Lung (tissue), 17 donors: ENCODE measurements at places on chromosomes 6 and 20. TPM values are rescaled to one million over a fixed set of nuclear protein-coding genes. Genes with fewer than 3 reads are reported as not detected.

DNA sequence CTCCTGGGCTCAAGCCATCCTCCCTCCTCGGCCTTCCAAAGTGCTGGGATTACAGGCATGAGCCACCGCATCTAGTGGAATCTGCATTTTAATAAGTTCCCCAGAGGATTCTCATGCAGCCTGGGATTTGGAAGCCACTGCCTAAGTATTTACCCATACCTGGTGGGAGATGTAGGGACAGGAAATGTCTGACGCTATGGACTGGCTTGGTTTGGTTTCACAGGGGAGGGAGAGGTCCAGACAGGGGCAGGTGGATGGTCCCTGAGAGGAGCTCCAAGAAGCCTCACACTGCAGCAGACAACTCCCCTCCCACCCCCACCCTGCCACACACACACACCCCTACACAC, 4.4 kb downstream of the VSTM2L start:
- no peak for DNase-seq

Gene ADAM33
- polyA plus RNA-seq = 3.2 TPM

- DNase-seq = no peak
These were observed 27.6 kb downstream of the KIF25 start for GRCh38 chr6:168024951-168025510.

DNA sequence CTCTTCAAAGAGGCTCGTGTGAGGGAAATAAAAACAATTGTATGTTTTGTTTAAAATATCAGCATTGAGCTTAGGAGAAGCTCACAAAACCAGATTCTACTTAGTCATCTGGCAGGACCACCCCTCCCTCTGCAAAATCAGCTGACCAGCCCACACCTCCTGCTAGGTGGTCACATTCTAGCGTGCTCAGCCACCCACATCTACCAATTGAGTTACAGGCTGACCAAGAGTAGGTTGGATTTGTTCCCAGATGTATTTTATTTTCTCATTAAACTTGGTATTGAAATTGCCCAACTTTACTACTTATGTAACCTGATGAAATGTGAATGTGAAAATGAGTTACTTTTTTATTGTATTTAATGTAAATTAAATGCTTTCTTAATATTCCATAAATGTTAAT, 56.2 kb downstream of the SLC22A2 start:
- DNase-seq = peak; percentile 56

DNA sequence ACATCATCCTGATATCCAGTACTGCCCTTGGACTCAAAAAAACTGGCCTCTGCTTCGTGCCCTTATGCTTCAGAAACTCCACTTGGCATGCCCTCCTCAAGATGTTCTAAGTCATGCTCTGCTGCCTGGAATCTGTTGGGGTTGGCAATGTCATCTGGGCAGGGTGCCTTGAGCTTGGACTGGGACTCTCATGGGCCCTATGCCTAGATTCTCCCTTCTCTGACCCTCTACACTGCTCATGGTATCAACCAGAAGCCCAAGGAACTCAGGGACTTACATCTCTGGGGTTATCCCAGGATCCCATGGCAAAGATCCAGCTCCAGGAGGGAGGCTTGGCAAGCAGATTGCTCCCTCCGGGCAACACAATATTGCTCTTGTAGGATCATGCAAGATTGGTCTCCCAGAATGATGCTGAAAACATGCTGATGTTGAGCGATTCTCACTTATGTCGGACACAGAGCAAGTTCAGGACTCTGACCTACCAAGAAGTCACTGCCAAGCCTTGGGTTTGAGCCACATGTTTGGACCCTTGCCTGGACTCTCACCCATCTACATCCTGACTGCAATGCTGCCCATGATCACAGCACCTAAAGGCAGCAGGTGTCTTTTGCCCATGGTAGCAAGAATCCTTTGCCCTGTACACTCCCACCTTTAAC, 88.8 kb downstream of the ADAT2 start:
- no peak for DNase-seq

DNA sequence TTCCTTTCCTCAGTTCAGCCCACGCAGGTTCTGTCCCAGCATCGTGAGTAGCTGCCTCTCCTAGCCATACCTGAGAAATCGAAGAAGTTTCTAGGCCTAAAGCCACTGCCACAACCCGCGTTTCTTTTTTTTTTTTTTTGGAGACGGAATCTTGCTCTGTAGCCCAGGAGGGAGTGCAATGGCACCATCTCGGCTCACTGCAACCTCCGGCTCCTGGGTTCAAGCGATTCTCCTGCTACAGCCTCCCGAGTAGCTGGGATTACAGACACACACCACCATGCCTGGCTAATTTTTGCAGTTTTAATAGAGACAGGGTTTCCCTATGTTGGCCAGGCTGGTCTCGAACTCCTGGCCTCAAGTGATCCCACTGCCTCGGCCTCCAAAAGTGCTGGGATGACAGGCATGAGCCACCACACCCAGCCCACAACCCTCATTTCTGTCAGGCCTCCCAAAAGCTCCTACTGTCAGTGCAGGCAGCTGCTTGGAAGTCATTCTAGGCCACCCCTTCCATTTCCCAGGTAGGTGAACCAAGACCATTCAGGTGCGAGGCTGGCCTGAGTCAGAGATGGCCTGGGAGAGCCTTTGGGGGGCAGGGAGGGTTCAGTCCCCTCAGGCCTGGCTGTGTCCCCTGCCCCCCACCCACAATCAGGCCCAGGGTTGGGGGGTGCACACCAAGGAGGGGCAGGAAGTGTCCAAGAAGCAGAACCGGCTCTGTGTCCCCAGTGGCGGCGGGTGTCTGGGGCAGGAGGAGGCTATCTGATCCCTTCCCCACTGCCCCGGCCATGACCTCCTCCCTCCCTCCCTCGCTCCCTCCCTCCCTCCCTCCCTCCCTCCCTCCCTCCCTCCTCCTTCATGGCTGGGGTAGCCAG, 47.2 kb downstream of the NOL4L start:
- DNase-seq = no peak

GRCh38 chr6:117142995-117143394, 122.4 kb upstream of the VGLL2 start:
- no peak for DNase-seq

- DNase-seq = peak; percentile 87
These were observed 223.7 kb downstream of the GMDS start for GRCh38 chr6:2021713-2022125.

DNA sequence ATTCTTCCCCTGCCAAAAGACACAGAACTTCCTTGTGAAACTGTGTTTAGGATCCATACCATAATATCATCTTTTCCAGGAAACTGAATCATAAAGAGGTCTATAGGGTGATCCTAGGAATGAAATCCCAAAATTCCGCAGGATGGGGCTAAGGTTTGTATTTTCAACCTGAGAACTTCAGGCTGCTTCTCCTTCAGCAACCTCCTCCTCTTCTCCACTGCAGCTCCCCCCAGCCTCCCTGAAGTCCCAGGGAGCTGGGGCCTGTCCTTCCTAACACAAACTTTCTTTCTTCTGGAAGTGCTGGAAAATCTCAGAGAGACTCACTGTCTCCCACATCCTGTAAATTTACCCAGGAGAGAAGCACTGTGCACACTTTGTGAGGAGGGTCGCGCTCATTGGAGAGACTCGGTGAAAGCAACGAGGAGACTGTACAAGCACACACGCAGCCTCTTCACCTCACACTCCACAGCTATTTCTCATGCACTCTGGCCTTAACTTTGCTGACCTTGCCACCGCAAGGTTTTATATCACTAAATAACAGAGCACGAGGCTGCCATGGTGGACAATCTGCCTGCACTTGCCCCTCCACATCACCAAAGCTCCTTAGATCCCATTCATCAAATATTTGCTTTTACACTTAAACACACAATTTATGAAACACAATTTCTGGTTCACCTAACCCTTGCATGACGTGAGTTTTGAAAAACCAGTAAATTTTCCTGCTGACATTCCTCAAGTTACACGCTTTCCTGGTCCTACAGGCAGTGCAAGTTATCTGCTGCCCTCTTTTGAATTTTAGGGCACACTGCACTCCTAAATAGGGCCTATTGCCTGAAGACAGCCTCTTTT, 14.3 kb downstream of the ID4 start:
- peak; percentile 92 for DNase-seq

DNA sequence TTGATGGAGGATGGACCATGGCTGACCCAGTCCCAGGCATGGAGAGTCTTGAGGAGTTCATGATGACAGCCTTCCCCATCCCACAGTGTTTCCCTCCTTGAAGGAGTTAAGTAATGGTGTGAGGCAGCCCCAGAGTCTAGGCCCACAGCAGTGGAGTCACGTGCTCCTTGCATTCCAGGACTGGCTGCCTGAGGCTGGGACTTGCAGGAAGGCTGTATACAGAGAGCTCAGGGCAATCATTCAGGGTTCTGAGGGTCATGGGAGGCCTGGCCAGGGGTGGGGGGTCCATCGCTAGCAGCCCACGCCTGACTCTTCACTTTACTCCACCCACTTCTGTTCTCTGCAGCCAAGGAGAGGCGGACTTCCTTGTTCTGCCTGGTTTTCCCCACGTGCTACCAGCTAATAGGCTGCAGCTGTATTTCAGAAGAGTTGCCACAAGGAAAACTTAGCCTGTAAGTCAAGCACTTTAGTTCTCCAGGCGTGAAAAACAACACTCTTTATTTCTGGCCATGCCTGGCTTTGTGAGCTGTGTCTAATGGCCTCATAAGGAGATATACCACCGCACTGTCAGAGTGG, 272.5 kb downstream of the DHX35 start:
- DNase-seq = no peak

GRCh38 chr6:167968091-167968490, 29.4 kb upstream of the KIF25 start:
- DNase-seq = no peak

- DNase-seq = no peak
These were observed 57.4 kb downstream of the EZR start for GRCh38 chr6:158761746-158762145.

Gene SIRPD
- 0.75 TPM for polyA plus RNA-seq

GRCh38 chr20:34403908-34404307, 40.8 kb downstream of the ITCH start:
- DNase-seq = no peak

DNA sequence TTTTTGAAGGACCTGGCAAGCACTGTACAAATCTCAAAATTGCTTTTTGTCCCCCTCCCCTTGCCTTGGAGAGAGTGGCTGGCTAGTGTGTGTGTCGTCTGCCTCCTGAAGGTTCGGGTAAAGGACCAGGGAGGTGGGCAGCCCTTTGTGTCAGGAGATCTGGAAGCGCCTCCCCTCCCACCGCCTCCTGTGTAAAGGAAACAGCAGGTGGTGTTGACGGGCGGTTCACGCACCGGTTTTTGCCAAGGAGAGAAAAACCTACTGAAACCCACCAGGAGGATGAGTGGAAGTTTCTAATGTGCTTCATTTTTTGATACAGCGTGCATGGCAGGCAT, 1.2 kb downstream of the ENTPD6 start:
- no peak for DNase-seq

Gene PLAGL2
- polyA plus RNA-seq = 11.4 TPM

Gene TEAD3
- polyA plus RNA-seq = 15.0 TPM

- DNase-seq = no peak
These were observed 81.9 kb downstream of the SIM1 start for GRCh38 chr6:100382767-100383195.

Gene KCNG1
- 0.58 TPM for polyA plus RNA-seq

DNA sequence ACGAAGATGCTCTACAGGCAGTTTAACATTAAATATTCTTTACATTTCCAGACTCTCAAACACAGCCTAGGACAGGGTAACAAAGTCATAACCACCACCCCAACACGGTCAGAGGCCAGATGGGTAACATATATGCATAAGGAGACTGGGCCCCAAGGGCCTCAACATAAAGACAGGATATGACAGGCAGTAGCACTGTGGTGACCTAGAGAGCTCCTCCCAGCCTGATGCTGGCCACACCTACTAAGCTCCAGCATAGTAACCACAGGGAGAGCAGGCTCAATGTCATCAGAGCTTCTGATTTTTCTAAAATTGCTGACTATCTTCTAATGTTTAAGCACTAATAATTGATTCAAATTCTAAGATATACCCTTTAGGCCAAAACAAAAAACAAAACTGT, 21.7 kb downstream of the SMLR1 start:
- DNase-seq = no peak

DNA sequence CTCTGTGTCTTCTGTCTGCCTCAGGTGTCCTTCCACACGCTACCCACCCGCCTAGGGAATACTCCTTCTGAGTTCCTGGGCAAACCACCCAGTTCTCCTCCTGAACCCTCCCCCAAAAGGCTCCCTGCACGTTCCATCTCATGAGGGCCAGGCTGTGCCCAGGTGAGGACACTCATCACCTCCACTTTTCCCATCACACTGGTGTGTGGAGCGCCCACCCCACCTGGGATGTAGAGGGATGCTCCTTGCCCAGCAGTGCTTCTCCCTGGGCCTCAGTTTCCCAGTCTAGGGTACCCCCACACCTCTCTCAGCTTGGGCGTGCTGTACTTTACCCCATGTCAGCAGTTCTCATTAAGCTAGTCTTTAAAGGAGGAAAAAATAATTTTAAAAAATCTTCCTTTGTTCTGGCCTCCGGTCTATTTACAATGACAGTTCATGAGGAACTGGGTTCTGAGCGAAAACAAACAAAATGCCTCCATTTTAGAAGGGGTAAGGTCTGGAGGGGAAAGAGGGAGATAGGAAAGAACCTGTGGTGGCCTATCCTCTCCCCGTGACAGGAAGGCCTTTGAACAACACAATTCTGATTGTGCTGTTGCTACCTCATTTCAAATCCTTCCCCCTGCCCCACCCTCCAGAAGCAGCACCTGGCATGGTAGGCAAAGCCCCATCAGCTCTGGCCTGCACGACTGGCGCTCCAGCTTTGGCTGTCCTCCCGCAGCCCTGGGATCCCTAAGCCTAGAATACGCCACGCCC, 1.7 kb upstream of the C20orf203 start:
- no peak for DNase-seq

Gene PTK6
- polyA plus RNA-seq = 3.1 TPM

GRCh38 chr20:17610566-17611289, 40.9 kb downstream of the DSTN start:
- no peak for DNase-seq

Gene PBOV1
- polyA plus RNA-seq = 0.04 TPM

- DNase-seq = no peak
These were observed 92.8 kb upstream of the QKI start for GRCh38 chr6:163321717-163322116.

GRCh38 chr6:119891206-119891605, 541.6 kb upstream of the MAN1A1 start:
- DNase-seq = no peak

DNA sequence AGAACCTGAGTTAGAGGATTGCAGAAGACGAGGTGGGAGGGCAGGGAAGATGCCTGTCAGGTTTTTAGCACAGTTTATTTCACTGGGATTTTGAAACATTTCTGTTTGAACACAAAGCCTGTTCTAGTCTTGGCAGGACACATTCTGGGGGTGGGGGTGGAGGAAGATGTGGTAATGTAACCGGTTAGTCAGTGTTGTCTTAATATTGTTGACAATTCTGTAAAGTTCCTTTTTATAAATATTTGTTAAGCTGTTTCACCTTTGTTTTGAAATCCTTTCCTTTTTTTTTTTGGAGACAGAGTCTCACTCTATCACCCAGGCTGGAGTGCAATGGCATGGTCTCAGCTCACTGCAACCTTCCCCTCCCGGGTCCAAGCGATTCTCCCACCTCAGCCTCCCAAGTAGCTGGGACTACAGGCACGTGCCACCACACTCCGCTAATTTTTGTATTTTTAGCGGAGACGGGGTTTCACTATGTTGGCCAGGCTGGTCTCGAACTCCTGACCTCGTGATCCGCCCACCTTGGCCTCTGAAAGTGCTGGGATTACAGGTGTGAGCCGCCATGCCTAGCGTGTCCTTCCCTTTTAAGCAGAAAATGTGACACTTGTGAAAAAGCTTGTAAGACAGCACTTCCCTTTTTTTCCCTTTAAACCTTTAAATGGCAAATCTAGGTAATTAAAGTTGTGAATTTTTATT, 20.2 kb downstream of the SLC9A8 start:
- no peak for DNase-seq
